ENCODE measurements at places on chromosomes 3 and 15.

DNA sequence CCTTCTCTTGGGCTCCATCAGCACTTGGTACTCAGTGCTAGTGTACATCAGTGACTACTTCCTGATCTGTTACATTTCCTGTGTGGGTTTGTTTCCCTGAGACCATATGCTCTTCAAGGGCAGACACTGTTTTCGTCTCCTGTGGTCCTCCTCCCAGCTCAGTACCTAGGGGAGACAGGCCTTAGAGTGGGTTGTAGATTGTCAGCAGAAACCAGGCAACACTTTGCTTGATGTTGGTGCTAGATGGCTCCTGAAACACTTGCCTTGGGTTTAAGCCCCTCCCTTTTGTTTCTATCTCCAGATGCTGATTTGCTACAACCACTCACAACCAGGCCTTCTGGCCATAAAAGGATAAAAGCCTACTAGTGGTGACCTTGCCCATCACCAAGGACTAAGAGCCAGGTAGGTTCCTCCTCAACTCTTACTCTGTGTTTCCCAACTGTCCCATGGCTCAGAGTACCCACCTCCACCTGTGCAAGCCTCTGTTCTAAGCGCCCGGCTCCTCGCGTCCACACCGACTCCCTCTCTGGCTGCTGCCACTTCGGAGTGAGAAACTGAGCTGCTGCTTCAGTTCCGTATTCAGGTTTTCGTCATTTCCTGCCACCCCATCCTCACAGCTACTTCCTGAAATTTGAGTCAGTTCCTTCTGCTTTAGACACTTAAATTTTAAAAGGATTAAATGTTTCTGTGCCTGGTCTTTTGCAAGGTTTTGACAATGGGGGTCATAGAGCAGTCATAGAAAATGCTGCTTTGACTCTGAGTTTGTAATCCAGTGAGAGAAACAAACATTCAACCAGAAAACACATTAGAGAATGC lies at the start of gene HCLS1:
Gene HCLS1 (minus strand): TSS at position 548 of the 816 bp plus-strand sequence. CDS start 2,556 bp downstream, outside the sequence.
- DNase-seq = peak; percentile 57

DNA sequence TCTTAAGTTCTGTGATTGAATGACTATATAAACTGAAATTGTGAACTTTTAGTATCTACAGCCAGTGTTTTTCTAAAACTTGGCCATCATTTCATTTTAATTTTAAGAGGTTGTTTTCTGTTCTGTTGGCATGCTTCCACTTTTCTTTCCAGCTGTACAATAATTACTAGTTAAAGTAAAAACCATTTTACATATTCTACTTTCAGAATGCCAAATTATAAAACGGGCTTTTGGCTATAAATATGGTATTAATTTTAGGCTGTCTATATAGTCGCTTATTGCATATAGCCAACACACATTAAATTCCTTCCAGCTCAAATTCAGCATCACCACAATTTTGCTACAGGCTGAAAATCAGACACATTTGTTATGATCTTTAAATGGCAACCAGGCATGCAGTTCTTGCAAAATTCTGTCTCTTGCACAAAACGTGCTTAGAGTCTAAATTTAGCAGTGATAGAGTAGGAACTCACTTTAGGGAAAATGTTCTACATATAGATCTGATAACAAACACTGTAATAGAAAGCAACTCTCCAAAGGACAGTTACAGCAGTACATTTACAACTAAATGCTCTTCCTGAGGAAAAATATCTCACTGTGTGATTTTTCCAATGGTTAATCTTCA lies 81.1 kb downstream of the BTD start:
- DNase-seq = no peak

DNA sequence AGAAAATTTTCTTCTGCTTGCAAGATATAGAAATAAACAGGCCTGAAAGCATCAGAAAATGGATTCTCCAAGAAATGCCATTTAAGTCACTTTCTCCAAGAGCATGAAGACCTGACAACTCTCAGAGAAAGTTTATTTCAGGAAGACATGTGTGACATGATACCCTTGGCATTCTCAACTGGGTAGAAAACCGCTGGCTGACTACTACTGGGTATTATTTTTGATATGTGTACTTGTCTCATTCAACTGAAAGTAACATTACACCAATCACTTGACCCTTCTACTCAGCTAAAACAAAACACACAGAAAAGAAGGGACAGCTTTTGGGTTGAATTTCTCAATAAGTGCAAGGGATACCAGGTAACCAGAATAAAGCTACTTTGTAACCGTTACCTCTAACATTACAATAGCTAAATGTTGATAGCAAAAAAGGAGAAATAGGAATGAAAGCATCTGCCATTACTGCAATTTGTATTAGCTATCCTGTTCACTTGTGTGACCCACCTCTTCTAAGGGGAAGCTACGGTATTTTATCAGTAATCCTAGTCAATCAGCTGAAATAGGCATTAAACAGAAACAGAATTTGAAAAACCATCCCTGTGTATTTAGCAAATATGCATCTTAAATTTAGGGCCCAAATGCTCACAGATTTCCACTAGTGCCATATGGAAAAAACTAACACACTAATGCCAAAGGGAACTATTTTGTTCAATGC lies 7.3 kb downstream of the TRA2B start:
- DNase-seq = no peak

DNA sequence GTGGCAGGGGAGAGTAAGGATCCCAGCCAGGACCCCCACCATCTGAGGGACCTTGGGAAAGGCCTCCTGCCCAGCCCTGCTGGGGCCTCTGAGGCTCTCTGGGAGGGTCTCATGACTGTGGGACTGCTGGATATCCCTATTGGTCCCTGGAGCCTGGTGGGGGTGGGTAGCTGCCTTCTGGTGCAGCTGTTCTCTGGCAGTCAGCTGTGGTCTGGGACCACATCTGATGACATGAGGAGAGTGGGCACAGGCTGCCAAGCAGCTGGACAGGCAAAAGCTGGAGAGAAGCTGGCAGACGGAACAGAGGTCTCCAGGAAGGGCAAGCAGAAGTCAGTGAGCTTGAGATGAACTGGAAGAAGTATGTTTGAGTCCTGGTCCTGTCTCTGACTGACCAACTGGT lies 22.4 kb downstream of the PLEKHO2 start:
- DNase-seq = no peak

DNA sequence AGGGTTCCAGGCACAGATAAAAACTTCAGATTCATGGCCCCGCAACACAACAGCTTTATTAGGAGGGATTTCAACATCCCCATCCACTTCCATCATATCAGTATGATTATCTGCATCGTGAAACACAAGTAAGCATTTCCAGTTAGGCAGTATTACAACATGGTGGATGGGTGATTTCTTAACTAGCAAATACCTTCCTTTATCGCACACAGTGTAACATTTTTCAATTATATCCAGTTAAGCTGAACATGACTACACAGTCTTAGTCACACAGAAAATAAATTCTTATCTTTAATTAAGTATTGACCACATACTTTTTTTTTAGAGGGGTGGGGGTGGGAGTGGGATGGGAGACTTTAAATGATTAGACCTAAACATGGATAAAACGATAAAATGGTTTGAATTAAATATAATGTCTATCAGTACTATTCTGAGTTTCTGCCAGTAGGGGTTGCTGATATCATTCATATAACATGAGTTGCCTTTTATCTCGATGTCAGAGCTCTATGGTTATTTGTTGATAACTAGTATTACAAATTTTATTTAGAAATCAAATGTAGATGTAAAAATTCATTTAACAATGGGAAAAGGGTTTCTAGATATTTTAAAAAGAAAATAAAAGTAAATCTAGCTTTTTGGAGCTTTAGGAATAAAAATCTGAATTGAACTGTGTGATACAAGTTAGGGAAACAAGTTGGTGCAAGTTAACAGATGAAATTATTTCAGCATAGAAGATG lies 146.6 kb downstream of the TBL1XR1 start:
- no peak for DNase-seq

- no peak for DNase-seq
These were observed 25.7 kb downstream of the AMOTL2 start for GRCh38 chr3:134348524-134348923.

DNA sequence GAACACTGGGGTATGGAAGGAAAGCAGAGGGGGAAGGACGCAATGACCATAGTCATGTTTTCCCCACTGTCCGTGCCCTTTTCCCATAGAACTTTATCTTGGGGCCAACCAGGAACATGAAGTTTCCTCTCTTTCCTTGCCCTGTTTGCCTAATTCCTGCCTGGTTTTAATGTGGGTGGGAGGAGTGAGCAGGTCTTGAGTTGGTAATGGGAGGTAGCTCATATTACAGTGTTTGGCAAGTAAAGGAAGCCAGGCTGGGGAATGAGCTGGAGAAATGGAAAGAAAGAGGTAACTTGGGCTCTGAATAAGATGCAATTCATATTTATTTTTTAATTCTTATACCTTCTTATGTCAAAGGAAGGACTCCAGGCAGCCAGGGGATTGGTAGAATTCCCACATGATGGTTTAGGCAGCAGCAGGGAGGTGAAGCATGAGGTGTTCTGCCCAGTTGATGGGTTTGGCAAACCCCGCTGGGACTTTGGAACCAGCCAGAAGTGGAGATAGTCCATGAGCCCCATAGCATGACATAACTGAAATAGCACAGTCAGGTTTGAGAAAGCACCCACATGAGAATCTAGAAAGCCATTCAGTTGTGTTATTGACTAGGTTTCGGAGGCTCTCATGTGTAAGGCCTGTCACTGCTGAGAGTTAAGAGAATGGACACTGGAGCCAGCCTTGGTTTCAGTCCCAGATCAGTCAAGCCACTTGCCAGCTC lies 60.0 kb downstream of the CCK start:
- DNase-seq = no peak

GRCh38 chr15:88256279-88257230 lies at the start of gene NTRK3:
TSS of gene NTRK3 (minus strand) at chr15:88256739. CDS start at chr15:88256153, 586 bp downstream.
- DNase-seq = no peak

DNA sequence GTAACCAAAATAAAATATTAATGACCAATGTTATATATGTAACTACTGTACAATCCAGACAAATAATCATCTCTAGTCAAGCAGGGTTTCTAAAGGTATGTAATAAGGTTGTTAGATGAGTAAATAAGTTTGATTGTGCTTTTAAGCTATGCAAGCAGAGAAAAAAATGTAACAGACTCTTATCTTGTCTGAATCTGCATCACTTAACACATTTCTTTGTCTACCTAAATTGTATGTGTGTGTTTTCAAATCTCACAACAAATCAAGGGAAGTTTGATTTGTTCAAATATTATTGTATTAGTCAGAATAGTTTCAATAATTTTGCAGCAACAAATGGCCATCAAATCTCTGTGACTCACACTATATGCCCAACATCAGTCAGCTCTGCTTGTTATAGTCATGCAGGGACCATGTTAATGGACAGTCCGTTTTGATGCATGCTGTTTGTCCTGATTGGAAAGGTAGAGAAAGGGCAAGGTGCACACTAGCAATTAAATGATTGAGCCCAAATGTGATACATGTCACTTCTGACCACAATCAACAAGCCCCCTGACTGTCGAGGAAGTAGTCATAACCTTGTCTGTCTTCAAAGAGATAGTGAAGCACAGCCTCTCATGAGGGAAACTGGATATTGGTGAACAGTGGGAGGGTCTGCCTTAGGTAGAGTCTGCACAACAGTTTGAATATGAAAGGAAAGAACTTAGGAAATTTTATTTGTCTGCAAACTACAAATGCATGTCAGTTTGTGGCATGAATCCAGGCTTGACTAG lies 349.4 kb upstream of the SATB1 start:
- DNase-seq = no peak

DNA sequence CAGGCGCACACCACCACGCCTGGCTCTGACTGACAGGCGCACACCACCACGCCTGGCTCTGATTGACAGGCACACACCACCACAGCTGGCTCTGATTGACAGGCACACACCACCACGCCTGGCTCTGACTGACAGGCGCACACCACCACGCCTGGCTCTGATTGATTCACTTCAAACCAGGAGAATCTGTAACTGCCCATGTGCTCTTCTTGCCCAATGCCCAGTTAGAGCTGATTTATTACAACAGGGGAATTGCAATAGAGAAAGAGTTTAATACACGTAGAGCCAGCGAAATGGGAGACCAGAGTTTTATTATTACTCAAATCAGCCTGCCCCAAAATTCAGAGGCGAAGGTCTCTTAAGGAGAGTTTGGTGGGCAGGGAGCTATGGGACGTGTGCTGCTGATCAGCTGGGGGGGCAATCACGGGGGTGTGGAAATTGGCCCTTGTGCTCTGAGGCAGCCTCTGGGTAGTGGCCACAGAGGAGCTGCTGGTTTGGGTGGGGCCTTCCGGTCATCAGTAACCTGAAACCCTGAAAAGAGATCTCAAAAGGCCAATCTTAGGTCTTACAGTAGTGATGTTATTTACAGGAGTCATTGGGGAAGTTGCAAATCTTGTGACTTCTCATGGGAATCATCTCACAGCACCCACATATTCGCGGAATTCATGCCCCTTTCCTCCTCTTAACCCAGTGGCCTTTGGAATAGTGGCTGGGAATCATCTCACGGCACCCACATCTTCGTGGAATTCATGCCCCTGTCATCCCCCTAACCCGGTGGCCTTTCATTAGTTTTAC lies 63.8 kb upstream of the TFRC start:
- DNase-seq = no peak

DNA sequence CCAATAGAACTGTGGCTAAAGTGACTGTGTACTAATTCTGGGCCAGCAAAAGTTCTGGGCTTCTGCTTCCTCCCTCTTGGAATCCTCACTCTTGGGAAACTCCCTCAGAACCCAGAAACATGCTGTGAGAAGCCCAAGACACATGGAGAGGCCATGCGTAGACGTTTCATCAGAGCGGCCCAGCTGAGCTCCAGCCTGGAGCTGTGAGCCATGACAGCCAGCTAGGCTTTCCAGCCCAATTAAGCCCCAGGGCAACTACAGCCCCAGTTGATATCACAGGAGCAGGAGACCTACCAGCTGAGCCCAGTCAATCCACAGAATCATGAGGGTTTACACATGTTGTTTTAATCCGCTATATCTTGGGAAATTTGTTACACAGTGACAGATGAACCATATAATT lies 43.6 kb upstream of the CNOT10 start:
- DNase-seq = no peak

DNA sequence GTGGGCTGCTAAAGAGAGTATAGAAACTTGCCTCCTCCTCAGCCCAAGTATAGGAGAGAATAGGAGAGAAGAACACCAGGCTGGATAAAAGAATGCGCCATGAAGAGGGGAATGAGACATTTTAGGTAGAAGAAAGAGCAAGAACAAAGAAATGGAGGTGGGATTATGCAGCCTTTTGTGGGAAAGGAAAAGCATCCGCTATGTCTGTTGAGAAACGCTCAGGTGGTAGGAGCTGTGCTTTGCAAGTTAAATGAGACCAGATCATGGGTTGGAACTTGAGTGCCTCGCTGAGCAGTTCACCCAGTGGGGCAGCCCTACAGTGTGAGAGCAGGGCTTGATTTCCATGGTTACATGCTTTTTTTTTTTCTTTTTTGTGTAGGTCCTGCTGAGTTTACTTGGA lies 11.5 kb upstream of the RTP1 start:
- DNase-seq = no peak

- no peak for DNase-seq
These were observed 85.8 kb upstream of the KCNMB2 start for GRCh38 chr3:178450476-178450875.

- no peak for DNase-seq
These were observed 52.5 kb upstream of the OTOL1 start for GRCh38 chr3:161443921-161444693.

DNA sequence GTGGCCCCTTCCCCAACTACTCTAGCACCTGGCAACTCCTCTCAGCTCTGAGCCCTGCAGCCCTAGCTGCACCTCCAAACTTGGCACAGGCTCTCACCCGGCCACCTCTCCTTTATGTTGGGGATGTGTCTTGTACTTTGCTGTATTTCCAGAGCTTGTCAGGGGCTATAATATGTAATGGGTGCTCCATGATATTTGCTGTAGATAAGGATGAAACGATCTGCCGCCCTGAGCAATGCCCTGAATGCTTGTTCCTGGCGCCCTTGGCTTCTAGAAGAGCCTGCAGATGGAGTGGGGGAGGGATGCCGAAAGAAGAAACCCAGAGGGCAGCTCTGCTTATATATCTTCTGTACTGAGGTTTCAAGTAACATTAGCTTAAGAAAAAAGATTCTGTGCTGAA lies 35.9 kb upstream of the ZBTB38 start:
- no peak for DNase-seq
